Endodermal cell (in vitro differentiated cells): ENCODE measurements at places on chromosomes 5 and 9.

- no peak overlapping the region for H3K4me3 ChIP-seq
- no peak overlapping the region for H3K27ac ChIP-seq
- H3K27me3 ChIP-seq, result no peaks in the 10 kb centered on the region
- peaks cover 9% of the 10 kb centered on the region for H3K36me3 ChIP-seq
- H3K4me1 ChIP-seq, result no peaks in the 10 kb centered on the region
These were observed 26.7 kb downstream of the SRFBP1 start for GRCh38 chr5:121988488-121988887.

GRCh38 chr9:102483651-102484050 is 511.5 kb upstream of the CYLC2 start:
- H3K27me3 ChIP-seq, result no peaks in the 10 kb centered on the region
- no peaks in the 10 kb centered on the region for H3K36me3 ChIP-seq
- H3K27ac ChIP-seq, result no peak overlapping the region
- H3K4me3 ChIP-seq, result no peak overlapping the region
- no peaks in the 10 kb centered on the region for H3K4me1 ChIP-seq

DNA sequence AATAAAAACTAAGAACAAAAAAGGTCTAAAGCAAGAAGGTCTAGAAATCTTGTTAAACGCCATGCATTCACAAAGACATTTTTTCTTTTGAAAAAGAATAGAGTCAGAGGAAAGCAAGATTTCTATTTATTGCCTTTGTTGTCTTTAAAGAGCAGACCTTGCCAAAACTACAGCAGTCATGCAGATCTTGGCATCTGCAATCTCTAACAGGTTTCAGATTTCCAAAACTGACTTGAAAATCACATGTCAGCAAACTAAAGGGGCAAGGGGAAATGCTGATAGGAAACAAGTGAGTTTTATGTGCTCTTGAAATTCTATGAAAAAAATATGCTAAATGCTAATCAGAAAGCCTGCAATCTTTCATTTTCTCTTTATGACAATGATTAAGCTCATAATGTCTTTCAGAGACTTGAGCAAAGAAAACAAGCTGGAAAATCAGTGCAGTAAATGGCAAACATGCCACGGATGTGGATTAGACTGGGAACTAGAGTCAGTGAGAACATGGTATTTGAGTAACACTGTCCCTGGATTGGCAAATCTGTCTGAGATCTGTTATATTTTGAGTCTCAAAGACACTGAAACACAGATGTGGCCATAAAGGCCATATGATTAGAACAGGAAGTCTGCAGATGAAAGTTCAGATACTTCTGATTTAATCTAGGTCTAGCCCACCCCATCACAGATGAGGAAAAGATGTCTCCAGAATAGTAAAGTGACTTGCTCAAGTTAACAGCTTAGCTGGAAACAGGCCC is 361.4 kb upstream of the RPS23 start:
- no peak overlapping the region for H3K27ac ChIP-seq
- no peaks in the 10 kb centered on the region for H3K4me1 ChIP-seq
- H3K36me3 ChIP-seq, result no peaks in the 10 kb centered on the region
- no peaks in the 10 kb centered on the region for H3K27me3 ChIP-seq
- no peak for DNase-seq

DNA sequence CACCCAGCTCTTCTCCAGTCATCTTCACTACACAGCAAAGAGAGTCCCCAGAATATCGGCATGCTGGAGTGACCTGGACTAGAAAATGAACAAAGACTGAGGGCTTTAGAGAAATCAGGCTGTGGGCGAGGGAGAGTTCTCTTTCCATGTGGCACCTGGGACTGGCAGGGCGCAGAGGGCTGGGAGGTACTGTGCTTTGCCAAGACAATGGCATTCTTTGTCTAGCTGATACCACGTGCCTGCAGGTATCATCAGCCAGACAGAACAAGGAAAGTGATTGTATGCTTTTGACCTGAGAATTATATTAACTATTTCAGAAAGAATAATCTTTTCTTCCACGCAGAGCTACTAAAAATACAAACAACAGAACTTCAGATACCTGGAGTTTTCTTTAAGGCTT is 30.5 kb downstream of the DDX31 start:
- DNase-seq, result no peak
- H3K27me3 ChIP-seq, result no peaks in the 10 kb centered on the region
- peaks cover 96% of the 10 kb centered on the region for H3K36me3 ChIP-seq

DNA sequence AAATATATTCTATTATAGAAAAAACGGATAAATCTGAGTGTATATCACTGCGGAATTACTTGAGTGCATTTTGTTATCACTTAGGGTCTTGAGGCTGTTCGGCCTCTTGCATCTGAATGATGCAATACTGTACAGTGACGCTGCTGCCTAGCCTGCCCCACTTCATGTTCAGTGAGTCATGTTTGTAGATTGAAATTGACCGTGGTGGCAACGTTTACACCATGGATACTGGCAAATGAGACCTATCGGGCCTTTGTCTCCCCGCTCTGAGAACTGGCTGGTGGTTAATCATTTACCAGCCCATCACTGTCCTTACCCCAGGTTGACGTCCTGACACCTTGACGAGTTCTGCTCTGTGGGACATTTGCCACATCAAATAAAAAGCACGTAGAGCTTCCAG is 510.1 kb upstream of the ADAMTS16 start:
- DNase-seq, result no peak
- no peaks in the 10 kb centered on the region for H3K4me1 ChIP-seq
- H3K27ac ChIP-seq, result no peak overlapping the region
- H3K27me3 ChIP-seq, result no peaks in the 10 kb centered on the region
- H3K36me3 ChIP-seq, result no peaks in the 10 kb centered on the region

DNA sequence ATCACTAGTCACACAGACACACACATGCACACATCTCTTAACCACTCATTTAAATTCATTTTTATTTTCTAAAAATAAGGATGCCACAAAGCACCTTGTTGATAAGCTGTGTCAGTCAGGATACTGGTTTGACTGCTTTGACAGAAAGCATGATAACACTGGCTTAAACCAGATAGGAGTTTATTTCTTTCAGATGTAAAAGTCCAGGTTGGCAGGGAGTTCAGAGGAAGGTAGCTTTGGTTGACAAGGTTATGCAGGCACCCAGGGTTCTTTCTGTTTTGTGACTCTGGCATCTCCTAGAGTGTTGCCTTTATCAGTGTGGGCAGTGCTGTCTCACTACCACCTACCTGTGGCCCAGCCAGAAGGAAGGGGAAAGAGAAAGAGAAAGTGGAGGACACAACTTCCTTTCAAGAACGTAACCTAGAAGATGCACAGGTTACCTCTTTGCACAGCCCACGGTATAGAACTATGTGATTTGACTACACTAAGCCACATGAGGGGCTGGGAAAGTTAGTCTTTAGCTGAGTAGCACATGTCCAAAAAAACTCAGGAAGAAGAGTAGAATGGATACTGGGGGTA is 334.7 kb downstream of the OSTF1 start:
- H3K27me3 ChIP-seq, result no peaks in the 10 kb centered on the region
- no peak for DNase-seq
- no peaks in the 10 kb centered on the region for H3K4me1 ChIP-seq

GRCh38 chr9:1922026-1922425 is 93.1 kb upstream of the SMARCA2 start:
- no peaks in the 10 kb centered on the region for H3K27me3 ChIP-seq
- peak; percentile 67 for DNase-seq
- H3K4me3 ChIP-seq, result no peak overlapping the region
- no peak overlapping the region for H3K27ac ChIP-seq
- H3K36me3 ChIP-seq, result no peaks in the 10 kb centered on the region

DNA sequence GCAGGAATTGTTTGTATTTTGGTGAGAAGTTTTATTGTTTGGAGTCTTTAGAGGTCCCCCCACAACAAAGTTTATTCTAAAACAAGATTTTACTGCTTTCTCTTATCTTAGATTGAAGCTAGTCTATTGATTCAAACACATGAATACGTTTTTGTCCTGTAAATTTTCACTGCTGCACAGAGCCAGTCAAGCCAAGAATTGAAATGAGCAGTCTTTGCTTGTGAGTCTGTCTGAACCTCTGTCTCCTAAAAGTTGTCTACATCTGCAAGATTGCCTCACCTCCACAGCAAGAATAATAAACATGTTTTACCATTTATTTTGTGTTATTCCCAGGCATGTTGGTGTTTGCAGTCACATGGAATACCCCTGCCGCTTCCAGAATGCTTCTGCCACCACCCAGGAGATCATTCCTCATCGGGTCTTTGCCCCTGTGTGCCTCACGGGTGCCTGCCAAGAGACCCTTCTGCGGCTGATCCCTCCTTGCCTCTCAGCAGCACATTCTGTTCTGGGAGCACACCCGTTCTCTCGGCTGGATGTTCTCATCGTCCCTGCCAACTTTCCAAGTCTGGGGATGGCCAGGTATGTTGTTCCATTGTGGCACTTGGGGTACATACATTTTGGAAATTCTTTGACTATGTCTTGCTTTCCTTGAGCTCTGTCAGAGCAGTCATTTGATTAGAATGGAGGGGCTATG is 74.1 kb downstream of the AOPEP start:
- no peak overlapping the region for H3K4me3 ChIP-seq
- no peaks in the 10 kb centered on the region for H3K4me1 ChIP-seq
- peak; percentile 21 for DNase-seq
- H3K36me3 ChIP-seq, result peaks cover 30% of the 10 kb centered on the region

DNA sequence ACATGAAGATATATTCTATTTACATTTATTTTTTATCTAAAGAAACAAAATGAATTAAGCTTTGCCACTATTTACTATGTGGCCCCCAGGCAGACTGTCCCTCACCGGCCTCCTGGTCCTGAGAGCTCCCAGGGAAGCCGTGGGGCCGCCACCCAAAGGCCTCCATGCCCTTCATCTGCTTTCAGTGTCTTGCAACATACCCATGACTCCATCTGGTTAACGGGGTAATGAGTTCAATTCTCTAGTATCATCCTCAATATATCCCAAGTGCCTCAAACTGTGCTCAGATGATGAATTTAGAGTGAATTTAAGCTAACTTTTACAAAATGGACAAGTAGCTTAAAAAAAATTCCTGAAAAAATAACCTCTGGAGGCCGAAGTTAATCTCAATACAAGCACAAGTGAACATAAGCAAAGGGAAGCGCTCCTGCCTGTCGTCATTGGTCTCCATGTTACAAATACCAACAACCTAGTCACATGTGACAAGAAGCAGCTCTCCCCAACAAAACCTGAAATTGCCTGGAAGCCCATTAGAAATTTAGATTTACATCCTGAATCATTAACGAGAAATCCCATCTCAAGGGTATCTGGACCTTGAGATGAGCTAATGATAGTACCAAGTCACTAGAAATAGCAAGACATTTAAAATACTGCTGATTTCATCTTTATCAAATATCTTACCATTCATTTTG is 26.1 kb downstream of the DAP start:
- no peak overlapping the region for H3K4me3 ChIP-seq
- peaks cover 12% of the 10 kb centered on the region for H3K4me1 ChIP-seq
- DNase-seq, result no peak
- H3K27me3 ChIP-seq, result no peaks in the 10 kb centered on the region

- H3K27me3 ChIP-seq, result no peaks in the 10 kb centered on the region
- no peaks in the 10 kb centered on the region for H3K36me3 ChIP-seq
- no peak overlapping the region for H3K4me3 ChIP-seq
- no peak overlapping the region for H3K27ac ChIP-seq
- no peaks in the 10 kb centered on the region for H3K4me1 ChIP-seq
- DNase-seq, result no peak
These were observed 314.9 kb downstream of the MARCHF11 start for GRCh38 chr5:15864536-15865215.

GRCh38 chr5:1753490-1753889 is 46.1 kb downstream of the MRPL36 start:
- no peak overlapping the region for H3K27ac ChIP-seq
- no peaks in the 10 kb centered on the region for H3K36me3 ChIP-seq
- H3K27me3 ChIP-seq, result no peaks in the 10 kb centered on the region

DNA sequence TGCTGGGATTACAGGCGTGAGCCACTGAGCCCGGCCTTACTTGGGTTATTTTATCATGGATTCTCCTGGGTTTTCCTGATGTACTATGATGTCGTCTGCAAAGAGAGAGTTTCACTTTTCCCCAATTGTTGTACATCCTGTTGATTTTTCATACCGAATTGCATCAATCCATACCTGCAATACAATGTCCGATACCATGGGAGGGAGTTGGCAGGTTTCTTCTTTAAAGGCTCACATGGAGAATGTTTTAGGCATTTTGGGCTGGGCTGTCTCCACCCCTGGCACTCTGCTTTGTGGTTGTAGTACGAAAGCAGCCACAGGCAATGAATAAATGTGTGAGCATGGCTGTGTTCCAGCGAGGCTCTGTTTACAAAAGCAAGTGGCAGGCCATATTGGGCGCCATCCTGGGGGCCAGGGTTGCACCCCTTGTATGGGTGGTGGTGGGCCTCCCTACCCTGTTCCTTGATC is 35.1 kb upstream of the EXOC3 start:
- no peaks in the 10 kb centered on the region for H3K27me3 ChIP-seq
- no peaks in the 10 kb centered on the region for H3K4me1 ChIP-seq
- DNase-seq, result no peak
- no peak overlapping the region for H3K4me3 ChIP-seq
- no peak overlapping the region for H3K27ac ChIP-seq

DNA sequence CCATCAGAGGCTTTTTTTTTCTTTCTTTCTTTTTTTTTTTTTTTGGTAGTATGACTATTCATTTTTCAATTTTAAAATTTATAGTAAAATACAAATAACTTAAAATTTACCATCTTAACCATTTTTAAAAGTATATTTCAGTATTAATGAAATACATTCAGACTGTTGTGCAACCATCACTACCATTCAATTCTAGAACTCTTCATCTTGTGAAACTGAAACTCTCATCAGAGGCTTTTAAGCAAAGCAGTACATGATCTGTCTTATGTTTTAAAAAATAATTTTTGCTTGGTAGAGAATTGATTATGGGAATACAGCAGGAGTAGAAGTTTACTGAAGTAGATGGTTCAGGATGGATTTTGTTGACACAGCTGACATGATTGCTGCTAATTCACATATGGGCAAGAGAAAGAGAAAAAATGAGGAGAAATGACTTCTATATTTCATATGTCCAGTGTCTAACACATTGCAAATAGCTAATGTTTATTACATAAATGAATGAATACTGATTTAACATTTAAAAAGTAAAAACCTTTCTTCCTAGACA is 13.4 kb downstream of the ELOVL7 start:
- DNase-seq, result no peak
- no peaks in the 10 kb centered on the region for H3K27me3 ChIP-seq
- H3K36me3 ChIP-seq, result no peaks in the 10 kb centered on the region
- H3K4me3 ChIP-seq, result no peak overlapping the region
- H3K4me1 ChIP-seq, result no peaks in the 10 kb centered on the region

- no peaks in the 10 kb centered on the region for H3K36me3 ChIP-seq
- DNase-seq, result no peak
- peaks cover 4% of the 10 kb centered on the region for H3K4me1 ChIP-seq
- H3K27ac ChIP-seq, result no peak overlapping the region
- H3K4me3 ChIP-seq, result no peak overlapping the region
These were observed 161.1 kb downstream of the C5orf15 start for GRCh38 chr5:133807348-133807747.

DNA sequence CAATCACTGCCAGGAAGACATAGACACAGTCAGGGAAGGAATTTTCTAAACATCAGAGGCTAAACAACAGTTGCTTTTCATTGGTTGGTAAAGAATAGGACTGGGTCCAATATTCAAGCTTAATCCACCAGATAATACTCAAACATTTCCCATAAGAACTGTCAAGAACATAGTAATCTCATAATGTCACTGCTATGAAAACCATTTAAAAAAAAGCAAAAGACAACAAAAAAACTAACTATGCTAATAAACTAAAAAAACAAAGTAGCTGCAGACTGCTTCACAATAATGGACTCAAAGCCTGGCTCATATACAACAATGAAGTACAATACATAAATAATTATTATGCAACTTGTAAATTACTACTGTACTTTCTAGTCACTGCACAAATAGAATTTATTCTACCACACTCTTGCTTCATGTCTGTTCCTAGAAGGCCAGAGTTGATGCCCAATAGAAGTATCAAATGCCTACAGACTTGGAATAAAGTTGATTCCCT is 148.7 kb downstream of the MLLT3 start:
- no peaks in the 10 kb centered on the region for H3K4me1 ChIP-seq
- DNase-seq, result no peak
- no peaks in the 10 kb centered on the region for H3K27me3 ChIP-seq
- H3K36me3 ChIP-seq, result no peaks in the 10 kb centered on the region
- H3K27ac ChIP-seq, result no peak overlapping the region
- H3K4me3 ChIP-seq, result no peak overlapping the region
